ENCODE measurements at places on chromosomes 4 and X. TPM values are rescaled to one million over a fixed set of nuclear protein-coding genes. Genes with fewer than 3 reads are reported as not detected.

DNA sequence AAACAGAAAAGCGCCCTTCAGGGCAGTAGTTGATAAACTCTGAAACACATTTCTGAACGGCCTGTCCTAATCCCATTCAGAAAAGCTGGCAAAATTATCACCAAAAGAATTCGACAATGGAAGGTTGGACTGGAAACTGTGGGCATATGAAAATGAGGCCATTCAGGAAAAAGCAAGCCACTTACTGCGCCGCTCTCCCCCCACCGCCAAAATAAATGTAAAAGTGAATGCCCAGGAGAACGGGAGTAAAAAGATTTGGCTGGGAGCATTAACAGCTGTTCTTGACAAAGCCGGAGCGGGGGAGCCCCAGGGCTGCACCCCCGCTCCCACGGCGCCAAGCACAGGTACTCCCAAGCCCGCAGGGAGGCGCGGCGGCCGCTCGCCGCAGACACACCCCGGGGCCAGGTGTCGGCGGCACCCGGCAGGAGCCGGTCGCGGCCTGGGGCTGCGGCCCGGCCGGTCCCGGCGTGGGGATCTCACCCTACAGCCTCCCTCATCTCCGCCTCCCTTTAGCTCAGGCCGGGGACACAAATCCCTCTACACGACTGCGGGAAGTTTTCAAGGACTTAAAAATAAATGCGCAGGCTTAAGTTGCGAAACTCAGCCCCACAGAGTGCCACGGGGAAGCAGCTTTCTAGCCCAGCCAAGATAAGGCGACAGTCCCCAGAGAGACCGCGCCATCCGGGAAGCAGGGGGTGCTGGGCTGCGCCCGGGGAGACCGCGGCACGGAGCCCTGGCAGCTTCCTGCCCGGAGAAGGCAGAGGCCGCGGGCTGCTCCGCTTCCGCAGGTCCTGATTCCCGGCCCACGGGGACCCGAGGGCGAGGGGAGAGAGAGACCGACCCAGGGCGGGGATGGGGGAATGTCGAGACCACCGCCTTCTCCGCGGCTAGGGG is 593 bp downstream of the SH3RF1 start:
- peak; percentile 48 for DNase-seq

DNA sequence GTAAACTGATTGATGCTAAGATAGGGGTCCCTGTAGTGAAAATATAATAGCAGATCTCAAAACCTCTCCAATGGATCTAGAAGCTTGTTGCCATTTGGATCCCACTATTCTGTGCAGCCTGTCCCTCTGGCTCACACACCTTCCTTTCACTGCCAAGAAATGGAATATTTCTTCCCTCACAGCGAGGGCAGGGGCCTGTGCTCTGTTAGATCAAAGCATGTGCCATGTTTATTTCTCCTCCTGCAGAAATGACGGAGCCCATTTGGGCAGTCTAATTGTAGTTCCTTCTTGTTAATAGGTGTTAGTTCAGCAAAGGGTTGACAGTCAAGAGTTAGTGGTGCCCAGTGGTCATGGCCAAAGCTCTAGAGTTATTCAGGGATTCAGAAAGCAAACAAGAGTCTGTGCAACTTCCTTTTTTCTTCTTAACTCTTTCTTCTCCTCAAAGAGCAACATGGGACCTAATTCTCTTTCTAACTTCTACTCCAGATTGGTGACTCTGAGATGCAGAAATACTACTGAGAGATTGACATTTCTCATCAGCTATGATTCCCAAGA is 106.8 kb downstream of the STOX2 start:
- DNase-seq, result no peak

DNA sequence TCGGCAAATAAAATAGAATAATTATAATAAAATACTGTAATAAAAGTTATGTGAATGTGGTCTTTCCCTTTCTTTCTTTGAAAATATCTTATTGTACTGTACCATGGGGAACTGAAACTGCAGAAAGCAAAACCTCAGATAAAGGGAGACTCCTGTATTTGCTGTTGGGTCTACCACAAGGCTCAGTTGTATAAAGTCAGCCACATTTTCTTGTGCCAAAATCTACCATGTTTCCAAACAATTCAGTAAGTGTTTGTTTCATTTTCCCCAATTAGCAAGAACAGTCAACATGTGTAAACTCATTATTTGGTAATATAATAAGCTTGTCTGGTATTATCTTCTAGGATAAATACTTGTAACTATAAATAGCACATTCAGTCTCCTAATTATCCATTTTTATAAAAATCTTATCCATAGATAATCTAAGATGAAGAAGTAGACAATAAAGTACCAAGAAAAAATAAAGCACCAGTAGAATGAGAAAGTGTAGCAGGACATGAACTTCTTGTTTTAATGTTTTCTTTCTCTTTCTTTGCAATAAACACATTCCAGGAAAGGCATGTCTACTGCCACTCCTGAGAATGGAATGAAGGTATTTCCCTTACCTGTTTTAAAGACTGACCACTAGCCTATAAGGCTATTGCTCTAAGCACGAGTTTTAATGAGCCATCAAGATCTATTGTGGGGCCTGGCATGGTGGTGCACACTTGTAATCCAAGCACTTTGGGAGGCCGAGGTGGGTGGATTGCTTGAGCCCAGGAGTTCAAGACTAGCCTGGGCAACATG is 15.0 kb upstream of the OTUD4 start:
- no peak for DNase-seq

DNA sequence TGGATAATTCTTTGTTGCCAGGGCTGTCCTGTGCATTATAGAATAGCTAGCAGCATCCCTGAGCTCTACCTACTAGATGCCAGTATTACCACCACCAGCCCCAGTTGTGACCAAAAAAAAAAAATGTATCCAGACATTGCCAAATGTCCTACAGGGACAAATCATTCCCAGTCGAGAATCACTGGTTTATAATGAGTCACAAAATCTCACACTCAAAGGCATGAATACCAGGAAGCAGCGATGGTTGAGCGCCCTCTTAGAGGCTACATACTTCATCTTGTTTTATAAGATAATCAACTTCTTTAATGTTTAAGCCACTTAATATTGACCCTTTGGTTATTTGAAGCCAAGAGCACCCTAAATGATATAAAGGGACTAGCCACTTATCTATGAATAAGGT is 297.3 kb downstream of the DHX15 start:
- DNase-seq, result no peak

DNA sequence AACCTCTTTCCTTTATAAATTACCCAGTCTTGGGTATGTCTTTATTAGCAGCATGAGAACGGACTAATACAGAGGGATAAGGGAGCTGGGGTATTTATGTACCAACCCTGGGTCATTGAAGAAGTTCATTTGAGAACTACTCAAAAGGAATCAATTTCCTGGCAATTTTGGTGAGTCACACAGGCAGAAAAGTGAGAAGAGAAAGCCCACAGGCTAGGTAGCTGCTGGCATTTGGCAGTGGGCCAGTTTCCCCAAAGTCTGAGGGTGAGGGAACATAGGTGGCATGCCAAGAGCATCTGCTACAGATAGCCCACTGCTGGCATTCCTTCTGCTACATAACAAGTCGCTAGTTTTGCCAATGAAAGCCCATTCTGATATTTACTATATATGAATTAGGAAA is 411.2 kb downstream of the MID1IP1 start:
- no peak for DNase-seq

Gene MAGEA12
- not detected for total RNA-seq

Gene GASK1B
- total RNA-seq, result 19.6 TPM

- DNase-seq, result no peak
Measured at GRCh38 chr4:17535242-17535641, 20.3 kb downstream of the CLRN2 start.

Gene SSX4
- total RNA-seq, result not detected

DNA sequence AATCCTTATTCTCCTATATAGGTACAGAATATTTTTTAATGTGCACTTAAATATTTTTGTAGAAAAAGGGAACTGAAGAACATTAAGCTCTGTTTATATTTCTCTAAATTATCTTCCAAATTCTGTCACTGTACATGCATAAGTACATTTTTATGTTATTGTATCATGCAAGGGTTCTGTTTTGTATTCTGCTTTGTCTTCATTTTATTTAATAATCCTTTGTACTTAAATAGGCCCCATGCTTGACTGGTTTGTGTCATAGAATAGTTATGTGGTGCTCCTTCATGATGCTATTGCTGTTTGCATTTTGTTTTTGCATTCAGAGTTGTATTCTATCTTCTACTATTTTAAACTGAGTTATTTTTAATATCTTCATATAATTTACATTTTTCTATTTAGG is 111.9 kb upstream of the EDNRA start:
- DNase-seq, result no peak

DNA sequence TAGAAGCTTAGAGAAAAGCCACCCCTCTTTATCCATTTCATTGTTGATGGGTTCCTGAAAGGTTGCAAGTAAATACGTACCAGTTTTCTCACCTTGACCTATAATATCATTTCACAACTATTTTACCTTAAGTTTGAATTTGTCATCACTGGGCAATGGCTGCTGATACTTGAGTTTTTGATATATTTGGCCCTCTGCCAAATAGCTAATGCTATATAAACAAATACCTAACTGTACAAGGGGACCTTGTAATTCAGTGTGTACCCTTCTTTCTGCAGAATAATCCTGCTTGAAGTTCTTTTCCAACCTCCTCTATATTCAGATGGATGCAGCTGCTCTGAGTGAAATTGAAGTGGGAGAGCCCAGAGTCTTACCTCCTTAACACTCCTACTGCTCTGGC is 19.0 kb upstream of the GLUD2 start:
- DNase-seq, result no peak

- no peak for DNase-seq
Measured at GRCh38 chrX:153812220-153812619, 17.8 kb downstream of the SSR4 start.

Gene NAA11
- not detected for total RNA-seq

Gene NOX1
- 94.9 TPM for total RNA-seq

- no peak for DNase-seq
Measured at GRCh38 chrX:71107762-71108360, 1.3 kb upstream of the CXorf65 start.

Gene UGT2B17
- 647 TPM for total RNA-seq

DNA sequence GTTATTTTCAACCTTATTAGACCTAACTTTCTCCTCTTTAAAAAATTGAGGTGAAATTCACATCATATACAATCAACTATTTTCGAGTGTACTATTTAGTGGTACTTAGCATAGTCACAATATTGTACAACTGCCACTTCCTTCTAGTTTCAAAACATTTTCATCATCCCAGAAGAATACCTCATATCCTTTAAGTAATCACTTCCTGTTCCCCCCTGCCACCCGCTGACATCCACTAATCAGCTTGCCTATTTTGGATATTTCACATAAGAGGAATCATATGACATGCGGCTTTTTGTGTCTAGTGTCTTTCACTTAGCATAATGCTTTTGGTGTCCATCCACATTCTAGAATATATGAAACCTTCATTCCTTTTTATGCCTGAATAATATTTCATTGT is 10.0 kb upstream of the PPA2 start:
- DNase-seq, result no peak

GRCh38 chr4:78566834-78567499 is 15.4 kb downstream of the ANXA3 start:
- no peak for DNase-seq

Gene RAI2
- total RNA-seq, result 3.5 TPM

- DNase-seq, result no peak
Measured at GRCh38 chr4:153427363-153428071, 38.6 kb upstream of the TMEM131L start.

Gene HSD17B10
- 74.2 TPM for total RNA-seq

Gene SLC10A6
- total RNA-seq, result 0.43 TPM

DNA sequence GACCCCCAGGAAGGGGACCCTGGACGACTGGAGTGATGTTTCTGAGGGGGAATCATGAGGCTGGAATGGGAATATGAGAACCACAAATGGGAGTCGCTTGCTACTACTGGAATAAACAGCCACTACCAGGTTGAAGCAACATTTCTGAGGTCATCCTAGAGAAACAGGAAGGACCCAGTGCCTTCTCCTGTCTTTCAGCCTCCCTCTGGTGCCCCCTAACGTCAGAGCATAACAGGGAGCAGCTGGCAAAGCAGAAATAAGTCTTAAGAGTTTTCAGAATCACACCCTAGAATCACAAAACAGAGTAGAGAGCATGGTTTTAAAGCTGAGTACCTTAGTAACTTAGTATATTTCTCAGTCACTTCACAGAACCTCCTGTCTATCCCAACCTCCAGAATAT is 347.8 kb upstream of the PITX2 start:
- peak; percentile 68 for DNase-seq

Gene RAB9A
- 28.0 TPM for total RNA-seq

DNA sequence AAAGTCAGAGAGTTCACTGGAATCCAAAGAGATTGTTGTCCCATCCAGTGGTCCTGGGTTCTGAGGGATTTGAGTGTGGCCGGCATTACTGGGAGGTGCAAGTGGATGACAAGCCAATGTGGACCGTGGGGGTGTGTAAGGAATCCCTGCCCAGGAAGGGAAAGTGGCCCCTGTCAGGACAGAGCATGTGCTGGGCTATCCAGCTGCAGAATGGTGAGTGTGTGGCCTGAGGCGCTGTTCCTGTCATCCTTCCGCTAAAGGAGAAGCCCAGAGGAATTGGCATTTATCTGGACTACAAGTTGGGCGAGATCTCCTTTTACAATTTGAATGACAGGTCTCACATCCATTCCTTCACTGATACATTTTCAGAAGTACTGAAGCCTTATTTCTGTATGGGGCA is 20.4 kb upstream of the TRIM60 start:
- no peak for DNase-seq

GRCh38 chr4:34935739-34936138 is 1308.6 kb downstream of the ARAP2 start:
- DNase-seq, result no peak

- DNase-seq, result no peak
Measured at GRCh38 chrX:41608244-41608643, 80.5 kb upstream of the GPR34 start.

DNA sequence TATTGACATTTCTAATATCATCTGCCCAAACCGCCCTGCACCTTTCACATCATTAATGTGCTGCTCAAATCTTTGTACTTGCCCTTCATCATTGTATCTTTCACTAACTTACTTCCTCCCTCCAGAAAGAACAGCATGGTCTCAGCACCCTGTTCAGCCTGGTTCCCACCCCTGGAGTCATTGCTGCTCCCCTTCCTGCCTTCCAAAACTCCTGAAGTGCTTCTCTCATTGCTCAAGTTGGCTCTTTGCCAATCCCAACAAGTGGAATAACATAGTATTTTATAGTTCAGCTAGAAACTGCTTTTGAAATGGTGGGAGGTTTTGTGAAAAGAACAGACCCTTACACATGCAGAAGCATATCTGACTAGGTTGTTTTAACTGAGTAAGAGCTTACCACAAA is 14.0 kb upstream of the TTC29 start:
- no peak for DNase-seq
